ENCODE measurements at places on chromosomes 6 and 20.

GRCh38 chr6:83258517-83258916 is 65.4 kb downstream of the RWDD2A start:
- DNase-seq = no peak

DNA sequence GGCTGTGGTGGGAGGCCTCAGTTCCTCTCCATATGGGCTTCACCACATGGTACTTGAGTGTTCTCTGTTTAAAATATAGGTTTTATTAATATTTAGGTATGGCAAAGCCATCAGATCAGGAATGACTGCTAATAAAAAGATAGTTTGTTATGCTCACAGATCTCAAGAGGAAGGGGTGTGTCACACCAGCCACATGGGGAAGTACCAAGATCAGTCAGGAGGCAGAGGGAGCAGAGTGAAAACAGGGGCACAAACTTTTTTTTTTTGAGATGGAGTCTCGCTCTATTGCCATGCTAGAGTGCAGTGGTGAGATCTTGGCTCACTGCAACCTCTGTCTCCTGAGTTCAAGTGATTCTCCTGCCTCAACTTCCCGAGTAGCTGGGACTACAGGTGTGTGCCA is 92.1 kb upstream of the GCM1 start:
- DNase-seq = no peak

DNA sequence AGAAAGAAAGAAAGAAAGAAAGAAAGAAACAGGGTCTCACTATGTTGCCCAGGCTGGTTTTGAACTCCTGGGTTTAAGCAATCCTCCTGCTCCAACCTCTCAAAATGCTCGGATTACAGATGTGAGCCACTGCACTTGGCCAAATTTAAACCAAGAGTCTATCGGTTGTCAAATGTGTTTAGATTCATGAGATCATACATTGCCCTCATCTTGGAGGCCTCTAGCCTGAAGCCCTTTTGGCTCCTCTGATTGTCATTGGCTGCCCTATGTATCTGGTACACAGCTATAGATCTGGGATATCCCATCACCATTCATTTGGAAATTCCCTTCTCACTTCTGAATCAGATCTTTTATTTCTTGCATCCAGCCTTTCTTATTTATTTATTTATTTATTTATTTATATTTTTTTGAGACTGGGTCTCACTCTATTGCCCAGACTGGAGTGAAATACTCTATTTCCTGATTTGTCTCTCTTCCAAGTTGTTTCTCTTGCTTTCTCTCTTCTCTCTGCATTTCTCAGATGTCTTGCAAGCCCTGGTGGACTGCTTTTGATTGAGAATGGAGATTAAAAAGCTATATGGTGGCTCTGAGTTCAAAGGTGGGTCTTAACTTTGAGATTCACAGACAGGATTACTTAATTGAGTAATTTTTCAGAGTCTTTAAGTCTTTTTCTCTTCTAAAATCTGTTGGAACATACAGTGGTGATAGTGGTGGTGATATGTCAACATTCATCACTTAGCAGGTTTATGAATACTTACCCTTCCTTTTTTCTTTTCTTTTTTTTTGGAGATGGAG is 121.9 kb downstream of the GJA1 start:
- no peak for DNase-seq

DNA sequence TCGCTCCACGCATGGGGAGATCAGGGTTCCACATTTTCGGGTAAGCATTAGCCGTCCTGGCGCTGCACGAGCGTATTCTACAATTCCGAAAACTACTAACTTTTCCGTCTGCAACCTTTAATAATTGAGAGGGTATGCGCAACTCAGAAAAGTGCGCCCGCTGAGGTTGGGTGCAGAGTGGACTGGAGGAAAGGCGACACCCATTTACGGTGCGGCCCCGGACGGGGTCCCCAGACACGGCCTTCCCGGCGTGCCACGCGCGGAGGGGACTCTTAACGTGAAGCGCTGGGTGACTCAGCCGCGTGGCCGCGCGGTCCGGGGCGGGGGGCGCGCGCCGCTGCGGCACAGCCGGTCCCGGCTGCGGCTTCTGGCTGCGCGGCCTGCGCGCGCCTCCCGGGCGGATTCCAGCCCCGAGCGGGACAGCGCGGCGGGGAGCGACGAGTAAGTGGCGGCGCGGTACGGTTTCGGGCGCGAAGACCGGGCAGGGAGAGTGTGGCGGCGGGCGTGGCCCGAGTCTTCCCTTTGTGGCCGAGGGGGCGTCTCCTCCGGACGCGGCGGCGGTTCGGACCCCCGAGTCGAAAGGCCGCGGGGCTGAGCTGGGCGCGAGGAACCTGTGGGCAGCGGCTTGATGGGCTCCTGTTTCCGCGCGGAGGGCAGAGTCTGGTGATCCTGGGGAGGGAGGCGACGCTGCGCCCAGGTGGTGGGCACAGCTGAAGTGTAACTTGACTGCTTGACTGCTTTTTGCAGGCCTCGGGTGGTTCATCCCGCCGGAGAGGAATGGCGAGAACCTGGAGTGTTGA is at the start of the genes KCTD20 and PXT1:
KCTD20 (plus strand) TSS at position 330 of the 800 bp plus-strand sequence. CDS start 27,098 bp downstream, outside the sequence.
PXT1 (minus strand) TSS at position 184 of the 800 bp plus-strand sequence. CDS start 16,772 bp downstream, outside the sequence.
- DNase-seq = peak; percentile 91

- no peak for DNase-seq
Measured at GRCh38 chr6:114304304-114304887, 38.4 kb downstream of the HS3ST5 start.

DNA sequence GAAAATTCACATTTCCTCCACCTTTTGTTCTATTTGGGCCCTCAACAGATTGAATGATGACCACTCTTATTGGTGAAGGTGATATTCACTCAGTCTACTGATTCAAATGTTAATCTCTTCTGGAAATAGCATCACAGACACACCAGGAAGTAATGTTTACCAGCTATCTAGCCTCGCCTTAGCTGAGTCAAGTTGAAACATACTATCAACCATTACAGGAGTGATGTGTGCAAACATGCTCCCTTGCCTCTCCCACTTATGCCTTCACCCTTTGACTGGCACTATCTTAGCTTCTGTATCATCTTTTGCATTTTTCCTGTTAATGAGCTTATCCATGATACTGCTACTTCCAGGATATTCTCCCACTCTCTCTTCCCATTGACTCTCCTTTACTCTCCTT is 191.9 kb downstream of the CENPW start:
- no peak for DNase-seq

- no peak for DNase-seq
Measured at GRCh38 chr6:168272415-168273325, 46.9 kb downstream of the DACT2 start.

DNA sequence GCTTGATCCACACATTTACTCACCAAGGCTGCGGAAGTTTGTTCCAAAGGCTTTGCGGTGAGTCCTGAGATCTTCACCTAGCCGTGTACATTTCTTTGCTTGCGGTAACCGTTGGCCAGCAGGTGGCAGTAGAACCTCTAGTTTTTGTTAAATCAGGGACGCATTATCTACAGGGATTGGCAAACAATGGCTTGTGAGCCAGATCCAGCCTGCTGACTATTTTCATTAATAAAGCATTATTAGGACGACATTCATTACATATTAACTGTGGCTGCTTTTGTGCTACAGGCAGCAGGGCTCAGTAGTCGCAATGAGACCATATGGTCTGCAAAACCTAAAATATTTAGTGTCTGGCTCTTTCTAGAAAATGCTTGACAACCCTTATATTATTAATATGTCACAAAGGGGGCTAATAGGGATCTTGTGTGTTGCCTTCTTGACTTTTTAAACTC is 174.1 kb downstream of the DOK5 start:
- peak; percentile 82 for DNase-seq
